ENCODE measurements at places on chromosomes 1 and 21.

- no peak for DNase-seq
Measured at GRCh38 chr1:93768380-93768863, 86.8 kb upstream of the BCAR3 start.

GRCh38 chr1:219900882-219901281 is 27.5 kb downstream of the SLC30A10 start:
- DNase-seq, result no peak

- no peak for DNase-seq
Measured at GRCh38 chr1:17612831-17613230, 73.3 kb downstream of the ARHGEF10L start.

GRCh38 chr21:36854391-36854790 is 112.1 kb downstream of the HLCS start:
- DNase-seq, result no peak

GRCh38 chr1:152487871-152488270 is 22.7 kb upstream of the LCE5A start:
- no peak for DNase-seq

- DNase-seq, result no peak
Measured at GRCh38 chr21:37915941-37916309, 332 bp downstream of the KCNJ6 start.

- no peak for DNase-seq
Measured at GRCh38 chr1:148158341-148159003, 6.4 kb upstream of the NBPF11 start.

Data from central memory CD4-positive, alpha-beta T cell (primary cell).